ENCODE measurements at places on chromosomes 6 and 20.

DNA sequence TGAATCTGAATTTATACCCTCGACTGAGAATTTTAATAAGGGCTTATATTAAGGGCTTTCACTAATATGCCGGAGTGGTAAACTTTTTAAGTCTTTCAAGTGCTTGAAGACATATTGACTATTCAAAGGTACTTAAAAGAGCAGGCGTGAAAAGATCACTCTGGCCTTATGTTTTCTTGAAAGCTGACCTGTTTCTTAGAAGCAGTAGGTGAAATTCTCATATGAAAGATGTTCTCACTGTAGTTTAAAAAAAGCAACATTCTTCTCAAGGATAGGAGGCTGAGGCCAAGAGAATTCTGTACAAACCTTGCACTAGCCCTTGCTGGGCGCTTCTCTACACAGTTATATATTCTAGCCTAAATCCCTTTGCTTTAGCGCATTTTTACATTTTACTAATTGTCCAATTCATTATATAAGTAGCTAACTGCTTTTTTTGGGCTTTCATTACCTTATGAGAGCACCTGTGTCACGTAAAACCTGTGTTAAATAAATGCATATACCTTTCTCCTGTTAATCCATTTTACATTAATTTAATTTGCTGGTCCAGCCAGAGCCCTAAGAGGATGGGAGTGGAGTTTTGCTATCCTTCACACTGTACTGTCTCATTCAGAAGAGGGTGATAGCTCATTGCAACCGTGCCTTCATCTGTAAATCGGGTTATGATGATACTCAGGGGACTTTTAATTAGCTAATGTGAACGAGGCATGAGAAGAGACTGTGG, 59.6 kb upstream of the HFE start:
- DNase-seq = no peak

DNA sequence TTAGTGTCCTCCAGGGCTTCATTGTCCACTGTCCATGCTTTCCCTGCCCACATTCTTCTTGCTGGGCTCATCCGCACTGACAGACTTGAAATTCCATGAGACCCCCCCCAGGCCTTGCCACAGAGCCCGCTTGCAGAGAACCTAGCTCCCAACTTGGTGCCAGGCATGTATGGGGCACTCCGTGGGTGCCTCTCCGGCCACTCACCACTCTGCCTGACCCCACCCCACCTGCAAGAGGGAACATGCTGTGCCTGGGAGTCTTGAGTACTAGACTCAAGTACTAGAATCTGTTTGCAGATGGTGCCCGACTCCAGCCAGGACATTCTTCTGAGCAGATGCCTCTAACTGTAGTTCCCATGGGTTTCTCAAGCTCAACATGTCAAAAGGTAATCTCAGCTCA, 47.9 kb downstream of the TRERF1 start:
- no peak for DNase-seq

GRCh38 chr6:136347847-136348246, 58.2 kb upstream of the BCLAF1 start:
- no peak for DNase-seq

DNA sequence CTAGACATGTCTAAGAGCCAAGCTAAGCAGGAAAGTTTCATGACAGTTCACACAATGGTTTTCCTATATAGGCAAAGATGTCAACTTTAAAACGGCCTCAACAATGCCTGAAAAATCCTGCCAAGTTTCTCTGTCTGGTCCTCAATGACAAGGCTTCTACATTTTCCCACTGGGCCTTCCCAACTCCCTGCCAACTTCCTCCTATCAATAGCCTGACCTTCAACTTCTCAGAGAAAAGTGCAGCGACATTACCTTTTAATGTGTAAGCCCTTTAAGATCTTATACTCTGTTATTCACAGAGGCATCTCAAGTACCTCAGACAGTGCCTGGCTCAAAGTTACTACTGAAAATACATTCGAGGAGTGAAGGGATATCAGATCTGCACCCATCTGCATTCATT, 56.2 kb upstream of the BTBD3 start:
- no peak for DNase-seq

GRCh38 chr6:24537771-24538385, 43.1 kb downstream of the ALDH5A1 start:
- DNase-seq = no peak

DNA sequence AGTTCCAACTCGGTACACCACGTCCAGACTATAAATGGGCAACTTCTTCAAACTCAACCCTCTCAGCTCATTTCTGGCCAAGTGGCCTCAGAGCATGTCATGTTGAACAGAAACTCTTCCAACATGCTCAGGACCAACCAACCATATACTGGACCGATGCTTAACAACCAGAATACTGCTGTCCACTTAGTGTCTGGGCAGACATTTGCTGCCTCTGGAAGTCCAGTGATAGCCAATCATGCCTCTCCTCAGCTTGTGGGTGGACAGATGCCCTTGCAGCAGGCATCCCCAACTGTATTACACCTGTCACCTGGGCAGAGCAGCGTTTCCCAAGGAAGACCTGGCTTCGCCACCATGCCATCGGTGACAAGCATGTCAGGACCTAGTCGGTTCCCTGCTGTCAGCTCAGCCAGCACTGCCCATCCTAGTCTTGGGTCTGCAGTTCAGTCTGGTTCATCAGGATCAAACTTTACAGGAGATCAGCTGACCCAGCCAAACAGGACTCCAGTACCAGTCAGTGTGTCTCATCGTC, 47.8 kb downstream of the BICRAL start:
- DNase-seq = no peak

DNA sequence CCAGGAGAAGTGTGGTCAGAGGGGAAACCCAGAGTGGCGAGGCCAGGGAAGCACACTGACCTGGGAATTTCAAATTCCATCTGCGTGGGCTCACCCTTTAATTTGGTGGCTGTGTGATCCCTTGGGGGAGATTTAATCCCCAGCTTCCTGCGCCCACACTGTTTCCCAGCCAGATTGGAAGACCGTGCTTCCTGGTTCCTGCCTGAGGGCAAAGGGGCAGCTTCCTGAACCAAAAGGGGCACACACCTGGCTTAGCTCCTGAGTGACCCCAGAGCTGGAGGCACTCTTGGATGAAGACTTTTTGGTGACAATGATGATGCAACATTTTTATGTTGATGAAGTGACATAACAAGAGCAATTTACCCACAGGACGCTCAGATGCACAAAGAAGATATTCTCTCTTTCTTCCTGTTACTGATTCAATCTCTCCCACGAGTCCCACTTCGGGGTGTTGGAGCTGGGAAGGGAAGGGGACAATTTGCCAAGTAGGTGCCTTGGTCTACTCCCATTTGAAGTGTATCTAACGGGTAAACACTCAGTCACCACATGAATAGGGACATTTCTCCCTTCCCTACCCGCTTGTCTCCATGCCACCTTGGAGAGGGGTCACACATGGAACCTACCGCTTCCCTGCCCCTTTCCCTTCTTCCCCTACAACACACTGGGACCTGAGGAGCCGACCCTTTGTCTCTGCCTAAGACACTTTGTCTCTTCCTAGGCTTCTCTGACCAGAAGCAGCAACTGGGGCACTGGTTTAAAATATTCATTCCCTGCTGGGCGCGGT, 28.6 kb upstream of the CDKN1A start:
- no peak for DNase-seq

DNA sequence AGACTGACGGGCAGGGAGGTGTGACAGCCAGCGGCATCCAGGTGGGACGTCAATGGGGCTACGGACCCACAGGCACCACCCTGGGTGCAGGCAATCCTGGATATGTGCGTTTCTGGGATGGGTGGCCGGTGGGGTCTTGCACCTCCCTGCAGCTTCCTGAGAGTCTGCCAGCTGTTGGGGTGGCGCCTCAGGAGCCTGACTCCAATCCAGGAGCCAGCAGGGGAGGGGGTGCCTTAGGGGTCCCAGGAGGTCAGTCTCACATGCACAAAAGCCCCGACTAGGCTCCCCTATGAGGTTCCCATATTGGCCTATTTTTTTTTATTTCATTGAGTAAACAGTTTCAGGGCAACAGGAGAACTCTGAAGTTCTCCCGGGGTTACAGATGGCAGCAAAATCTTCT, 73.3 kb downstream of the GINS1 start:
- no peak for DNase-seq

DNA sequence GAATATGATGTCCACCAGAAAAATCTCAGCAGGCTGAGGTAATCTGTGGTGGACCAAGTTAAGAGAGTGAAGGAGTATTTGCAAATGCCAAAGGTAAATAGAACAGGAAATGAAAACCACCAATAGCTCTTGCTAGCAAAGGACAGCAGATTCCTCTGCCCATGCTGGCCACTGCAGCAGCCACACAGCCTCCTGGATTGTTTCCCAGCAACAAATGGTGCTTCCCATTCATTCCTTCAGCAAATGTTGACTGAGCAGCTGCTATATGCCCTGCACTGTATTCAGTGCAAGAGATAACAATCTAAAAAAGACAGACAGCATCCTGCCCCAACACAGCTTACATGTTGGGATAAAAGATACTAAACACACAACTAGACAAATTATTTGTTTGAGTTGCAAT, 11.0 kb downstream of the ROS1 start:
- DNase-seq = no peak

DNA sequence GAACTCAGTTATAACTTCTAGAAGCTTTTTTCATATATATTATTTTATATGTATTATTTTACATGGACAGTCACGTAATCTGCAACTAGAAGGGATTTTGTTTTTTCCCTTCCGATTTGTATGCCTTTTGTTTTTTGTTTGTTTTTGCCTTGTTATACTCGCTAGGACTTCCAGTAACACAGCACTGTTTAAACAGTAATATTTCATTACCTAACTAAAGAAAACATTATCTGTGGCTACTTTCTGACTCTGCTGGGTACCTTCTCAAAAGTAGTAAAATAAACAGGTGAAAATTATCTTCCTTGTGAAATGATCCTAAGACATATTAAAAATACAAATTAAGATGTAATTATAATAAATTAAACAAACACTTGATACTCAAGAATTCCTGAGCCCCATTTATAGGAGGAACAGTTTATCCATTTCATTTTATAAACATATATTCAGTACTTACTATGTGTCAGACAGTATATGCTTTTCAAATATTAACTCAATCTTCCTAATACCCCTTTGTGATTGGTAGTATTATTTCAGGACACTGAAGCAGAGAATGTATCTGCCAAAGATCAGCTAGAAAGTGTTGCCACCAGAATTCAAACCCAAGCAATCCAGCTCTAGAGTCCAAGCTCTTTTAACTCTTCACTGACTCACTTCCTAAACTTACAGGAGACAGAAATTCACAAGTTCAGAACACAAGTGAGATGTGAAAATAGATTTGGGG, 65.3 kb downstream of the MAP3K5 start:
- no peak for DNase-seq

- DNase-seq = no peak
Measured at GRCh38 chr6:146041282-146041681, 12.4 kb downstream of the GRM1 start.

All from stimulated activated CD4-positive, alpha-beta T cell treated with anti-CD3 and anti-CD28 coated beads, Interleukin-1b, Interleukin-23, amount 100 ng/mL, for 1 hour (primary cell).